ENCODE measurements at places on chromosomes 1 and 21.

DNA sequence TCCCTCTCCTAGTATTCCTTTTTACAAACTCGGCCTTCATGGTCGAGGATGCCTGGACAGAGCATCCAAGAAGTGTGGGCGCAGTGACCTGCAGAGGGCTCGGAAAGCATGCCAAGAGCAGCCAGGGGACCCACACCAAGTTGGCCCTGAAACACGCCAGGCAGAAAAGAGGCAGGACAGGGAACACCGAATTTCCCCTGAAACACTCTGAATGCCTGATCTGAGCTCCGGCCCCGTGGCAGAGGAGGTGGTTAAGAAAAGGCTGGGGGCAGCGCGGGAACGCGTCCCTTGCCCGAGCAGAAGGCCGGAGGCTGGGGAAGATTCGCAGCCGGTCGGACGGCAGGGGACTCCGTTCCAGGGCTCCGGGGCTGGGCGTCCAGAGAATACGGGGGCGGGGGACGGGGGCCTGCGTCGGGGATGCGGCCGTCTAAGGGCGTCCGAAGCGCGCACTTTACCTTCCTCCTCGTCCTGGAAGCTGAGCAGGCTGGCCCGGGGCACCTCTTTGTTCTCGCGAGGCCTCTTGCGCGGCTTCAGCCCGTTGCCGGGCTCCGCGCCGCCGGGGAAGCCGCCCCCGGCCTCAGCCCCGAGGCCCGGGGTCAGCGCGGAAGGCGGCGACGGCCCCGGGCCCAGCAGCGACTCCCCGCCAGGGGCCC lies 558 bp downstream of the PAXBP1 start:
- peak; percentile 59 for DNase-seq

DNA sequence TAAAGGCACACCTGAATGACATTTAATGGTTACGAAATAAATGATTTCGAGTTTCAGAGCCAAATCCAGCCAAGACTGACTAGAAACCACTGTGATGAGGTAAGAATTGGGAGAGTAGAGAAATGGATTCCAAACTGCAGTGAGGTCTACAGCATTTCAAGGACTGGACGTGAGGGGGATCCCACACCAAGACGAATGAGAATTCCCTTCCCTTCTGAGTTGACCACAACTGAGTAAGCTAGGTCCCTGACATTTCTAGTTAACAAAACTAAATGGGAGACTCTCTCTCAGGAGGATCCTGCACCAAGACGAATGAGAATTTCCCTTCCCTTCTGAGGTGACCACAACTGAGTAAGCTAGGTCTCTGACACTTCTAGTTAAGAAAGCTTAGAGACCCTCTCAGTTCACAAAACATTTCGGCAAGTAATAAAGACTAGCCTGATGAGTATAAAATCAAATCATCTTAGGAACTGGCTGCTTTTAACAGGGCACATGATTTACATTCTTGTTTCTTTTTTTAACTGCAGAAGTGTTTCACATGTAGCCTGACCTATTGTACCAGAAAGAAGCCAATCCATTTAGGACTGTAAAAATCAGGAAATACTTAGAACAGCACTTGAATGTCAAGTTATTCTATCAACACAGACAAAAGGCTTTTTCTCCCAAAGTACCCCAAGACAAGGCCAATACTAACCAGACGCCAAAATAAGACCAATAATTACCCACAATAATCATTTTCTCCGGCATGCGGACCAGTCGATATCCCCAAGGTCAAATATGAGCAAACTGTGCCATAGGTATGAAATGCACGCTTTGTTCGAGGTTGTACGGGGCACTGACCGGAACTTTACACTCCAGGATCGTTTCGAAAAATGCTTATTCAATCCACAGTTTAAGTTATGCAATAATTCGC lies 1.4 kb upstream of the SPATA1 start:
- DNase-seq, result peak; percentile 71

DNA sequence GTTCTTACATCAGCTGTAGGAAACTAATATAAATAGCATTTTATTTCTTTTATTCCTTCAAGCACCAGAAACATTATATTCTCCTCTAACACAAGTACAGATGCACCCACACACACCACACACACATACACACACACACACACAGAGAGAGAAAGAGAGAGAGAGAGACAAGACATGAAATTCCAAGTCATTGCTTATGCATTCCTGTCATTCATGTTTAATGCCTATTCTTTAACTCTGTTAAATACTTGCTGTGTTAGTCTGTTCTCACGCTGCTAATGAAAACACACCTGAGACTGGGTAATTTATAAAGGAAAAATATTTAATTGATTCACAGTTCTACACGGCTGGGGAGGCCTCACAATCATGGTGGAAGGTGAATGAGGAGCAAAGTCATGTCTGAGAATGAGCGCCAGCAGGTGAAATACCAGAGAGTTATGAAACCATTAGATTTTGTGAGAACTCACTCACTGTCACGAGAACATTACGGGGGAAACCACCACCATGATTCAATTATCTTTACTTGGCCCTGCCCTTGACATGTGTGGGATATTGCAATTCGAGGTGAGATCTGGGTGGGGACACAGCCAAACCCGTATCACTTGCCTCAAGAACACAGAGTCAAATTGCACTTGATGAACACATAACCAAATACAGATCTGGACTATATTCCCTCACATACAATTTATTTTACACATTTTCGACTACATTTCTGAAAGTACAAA lies 1058.1 kb upstream of the TMPRSS15 start:
- no peak for DNase-seq

GRCh38 chr1:87599569-87599968 lies 270.9 kb downstream of the LMO4 start:
- DNase-seq, result no peak

DNA sequence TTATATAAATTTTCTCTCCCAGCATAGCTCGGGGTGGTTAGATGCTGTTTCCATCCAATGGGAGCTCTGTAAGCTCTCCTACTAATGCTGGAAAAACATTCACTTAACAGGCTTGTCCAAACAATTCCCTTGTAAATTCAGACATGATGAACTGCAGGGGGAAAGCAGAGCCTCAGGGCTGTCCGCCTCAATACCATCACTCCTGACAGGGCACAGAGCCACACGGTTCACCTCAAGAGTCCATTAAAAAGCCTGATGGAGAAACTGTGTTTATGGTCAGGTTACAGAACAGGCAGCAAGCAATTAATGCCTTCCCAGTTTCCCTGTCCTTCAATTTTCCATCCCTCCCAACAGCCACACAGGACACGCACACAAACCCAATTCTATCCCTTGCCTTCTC lies 171.0 kb downstream of the BRINP2 start:
- DNase-seq, result no peak

GRCh38 chr1:1079408-1080121 lies 5.5 kb upstream of the RNF223 start:
- DNase-seq, result peak; percentile 87

DNA sequence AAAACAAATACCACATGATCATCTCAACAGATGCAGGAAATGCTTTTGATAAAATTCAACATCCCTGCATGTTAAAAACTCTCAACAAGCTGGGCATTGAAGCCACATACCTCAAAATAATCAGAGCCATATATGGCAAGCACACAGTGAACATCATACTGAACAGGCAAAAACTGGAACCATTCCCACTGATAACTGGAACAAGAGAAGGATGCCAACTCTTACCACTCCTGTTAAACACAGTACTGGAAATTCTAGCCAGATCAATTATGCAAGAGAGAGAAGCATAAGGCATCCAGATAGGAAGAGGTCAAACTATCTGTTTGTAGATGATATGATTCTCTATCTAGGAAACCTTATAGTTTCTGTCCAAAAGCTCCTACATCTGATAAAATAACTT lies 91.6 kb downstream of the DNAH14 start:
- no peak for DNase-seq

DNA sequence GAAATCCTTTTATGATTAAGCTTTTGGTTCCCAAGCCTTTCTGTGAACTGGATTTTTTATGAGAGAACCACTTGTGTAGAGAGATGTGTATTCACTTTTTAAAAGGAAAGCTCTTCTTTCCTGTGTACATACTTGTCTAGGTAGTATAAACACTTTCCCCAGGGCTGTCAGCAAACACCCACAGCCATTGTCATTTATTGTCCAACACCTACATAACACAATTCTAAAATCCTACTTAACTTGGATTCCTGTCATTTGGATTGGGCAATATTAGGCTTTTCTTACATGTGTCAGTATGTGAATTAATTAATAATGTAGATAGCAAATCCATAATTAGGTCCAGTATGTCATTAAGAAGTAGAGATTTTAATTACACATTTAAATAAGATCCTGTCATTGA lies 12.3 kb downstream of the DDX20 start:
- no peak for DNase-seq

- no peak for DNase-seq
Measured at GRCh38 chr1:183674886-183675285, 21.8 kb upstream of the APOBEC4 start.

DNA sequence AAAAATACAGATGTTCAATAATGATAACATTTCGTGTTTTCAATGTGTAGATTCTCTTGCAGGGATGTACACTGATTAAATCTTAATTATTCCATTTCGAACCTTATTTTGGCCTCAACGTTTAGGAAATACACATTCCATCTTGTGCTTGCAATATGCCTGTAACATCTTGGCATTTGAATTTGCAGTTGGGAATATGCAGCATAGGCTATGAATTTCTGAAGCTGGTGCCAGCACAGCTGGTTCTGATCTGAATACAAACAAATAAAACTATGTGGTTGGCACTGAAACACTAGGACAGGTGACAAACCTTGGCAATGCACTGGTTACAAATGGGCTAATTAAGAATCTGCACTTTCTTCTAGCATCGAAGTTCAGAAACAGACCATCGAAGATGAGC lies 108.4 kb downstream of the ERG start:
- no peak for DNase-seq

DNA sequence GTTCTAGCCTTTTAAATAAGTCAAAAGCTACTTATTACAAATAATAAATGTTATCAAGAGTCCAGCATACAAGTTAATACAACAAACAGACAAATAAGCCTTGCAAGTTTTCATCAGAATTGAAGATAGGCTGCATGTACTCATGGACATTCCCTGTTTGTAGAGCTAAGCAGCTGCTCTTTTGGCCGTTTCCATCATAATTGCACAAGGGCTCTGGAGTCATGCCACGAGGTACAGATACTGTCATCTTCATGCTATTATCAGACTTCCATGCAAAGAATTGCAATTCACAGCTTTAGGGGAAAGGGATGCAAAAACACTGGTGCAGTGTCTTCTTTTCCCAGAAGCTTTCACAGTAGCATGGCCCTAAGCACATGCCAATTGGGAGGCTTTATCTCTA lies 52.8 kb upstream of the TBX15 start:
- DNase-seq, result peak; percentile 47

DNA sequence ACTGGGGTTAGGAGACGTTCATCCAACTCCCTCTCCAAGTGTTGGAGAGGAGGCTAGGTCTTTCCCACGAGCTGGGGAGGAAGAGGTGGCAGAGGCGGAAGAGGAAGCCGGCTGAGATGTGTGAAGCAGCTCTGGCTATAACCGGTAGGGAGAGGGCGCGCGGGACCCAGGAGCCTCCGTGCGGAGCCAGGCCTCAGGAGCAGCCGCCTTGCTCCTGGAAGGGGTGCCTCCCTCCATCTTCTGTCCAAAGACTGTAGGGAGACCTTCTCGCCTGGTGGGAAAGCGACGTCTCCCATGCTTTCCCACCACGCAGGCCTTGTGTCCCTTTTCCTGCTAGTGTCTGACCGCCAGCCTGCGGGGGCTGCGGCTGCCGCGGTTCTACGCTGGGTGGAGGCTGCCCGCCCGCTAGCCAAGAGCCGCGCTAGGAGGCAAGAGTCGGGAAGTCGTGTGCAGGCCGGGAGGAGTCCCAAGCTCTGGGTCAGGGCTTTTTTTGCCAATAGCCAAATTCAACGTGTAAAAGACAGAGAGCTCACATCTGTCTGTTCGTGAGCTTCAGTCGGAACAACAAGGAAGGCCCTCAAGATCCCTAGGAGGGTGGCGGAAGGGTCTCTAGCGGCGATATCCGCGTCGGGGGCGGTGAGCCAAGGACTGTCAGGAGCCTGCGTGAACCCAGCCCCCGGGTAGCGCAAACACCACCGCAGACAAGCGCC lies 8.4 kb upstream of the NBPF11 start:
- no peak for DNase-seq

GRCh38 chr21:23131177-23131576 lies 2133.0 kb downstream of the NCAM2 start:
- no peak for DNase-seq

- peak; percentile 83 for DNase-seq
Measured at GRCh38 chr1:22689505-22689904, 21.1 kb upstream of the EPHB2 start.

DNA sequence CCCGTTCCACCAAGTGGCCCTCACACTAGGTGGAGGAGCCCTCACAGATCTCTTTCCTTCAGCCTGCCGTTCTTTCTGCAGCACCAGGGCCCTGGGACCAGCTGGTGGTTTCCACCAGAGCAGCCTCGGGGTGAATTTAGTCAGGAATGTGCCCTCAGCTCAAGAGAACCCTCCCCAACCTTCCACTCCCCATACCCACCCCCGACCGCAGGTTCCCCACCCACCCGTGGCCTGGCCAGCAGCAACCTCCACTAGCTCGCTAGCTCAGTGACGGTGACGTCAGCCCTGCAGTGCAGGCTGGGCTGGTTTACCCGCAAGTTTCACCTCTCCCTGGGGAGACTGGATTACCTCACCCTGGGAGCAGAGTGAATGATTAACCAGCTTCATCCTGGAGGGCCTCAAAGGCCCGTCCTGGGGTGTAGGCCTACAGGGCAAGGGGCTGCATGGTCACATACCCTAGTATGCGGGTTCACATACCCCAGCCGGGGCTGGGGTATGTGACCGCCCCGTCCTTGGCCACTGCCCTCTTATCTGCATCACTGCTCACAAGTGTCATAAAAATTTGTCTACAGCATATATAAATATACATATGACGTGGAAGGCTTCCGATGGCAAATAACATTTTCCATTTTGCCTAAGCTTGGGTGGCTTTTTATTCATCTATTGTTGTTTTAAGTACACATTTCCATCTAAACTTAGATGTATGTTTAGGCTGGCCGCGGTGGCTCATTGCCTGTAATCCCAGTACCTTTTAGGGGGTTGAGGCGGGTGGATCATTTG lies 24.5 kb downstream of the ELF3 start:
- no peak for DNase-seq

DNA sequence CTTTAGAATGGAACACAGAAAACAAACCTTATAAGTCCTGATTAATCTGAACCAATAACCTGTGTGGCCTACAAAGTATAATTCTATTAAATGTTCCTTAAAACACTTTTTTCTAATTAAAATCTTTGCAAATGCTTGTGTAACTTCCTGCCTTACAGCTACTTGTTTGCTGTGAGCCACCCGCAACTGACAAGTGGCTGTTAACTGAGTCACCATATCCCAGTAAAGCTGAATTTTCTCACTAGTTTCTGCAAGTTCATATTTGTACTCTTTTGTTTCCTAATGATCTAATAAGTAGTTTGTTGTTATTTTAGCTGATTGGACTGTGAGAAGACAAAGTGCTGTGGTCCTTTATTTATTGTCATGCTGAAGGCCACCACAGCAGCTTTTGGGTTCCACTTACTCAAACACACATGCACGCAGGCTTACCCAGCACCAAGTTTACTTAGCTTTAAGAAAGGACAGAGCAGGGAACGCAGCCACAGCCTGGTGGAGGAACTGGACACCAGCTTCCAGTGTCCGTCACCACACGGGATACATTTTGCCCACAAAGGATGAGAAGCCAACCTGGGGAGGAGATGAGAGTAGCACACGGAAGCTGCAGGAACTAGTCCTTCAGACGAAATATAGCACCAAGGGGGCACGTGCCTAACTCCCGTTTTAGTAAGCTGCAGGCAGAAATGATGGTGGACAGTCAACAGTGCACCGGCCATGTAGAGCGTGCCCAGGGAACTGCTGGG lies 47.8 kb downstream of the LCA5L start:
- no peak for DNase-seq

Data from HCEC 1CT (cell line).